Globus pallidus (tissue), 1 donor: ENCODE measurements at places on chromosomes 13 and 19.

DNA sequence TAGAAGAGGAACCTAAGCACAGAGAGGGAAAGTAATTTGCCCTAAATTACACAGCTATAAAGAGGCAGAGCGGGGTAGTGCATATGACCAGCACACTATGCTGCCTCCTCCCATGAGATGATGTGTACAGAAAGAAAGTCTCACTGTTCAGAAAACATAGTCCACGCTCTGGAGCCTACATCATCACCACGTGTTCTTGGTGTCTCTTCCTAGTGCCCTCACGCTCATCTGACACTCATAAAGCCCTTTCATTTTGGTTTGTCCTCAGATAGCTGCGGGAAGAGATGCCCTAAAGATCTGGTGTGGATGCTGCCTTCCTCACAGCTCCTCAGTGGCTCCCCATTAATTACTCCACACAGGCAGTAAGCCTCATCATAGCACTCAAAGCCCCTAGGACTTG lies 27.4 kb upstream of the SIAH3 start:
- peak; percentile 62 for DNase-seq

- DNase-seq, result no peak
Measured at GRCh38 chr13:94664889-94665288, 47.5 kb downstream of the SOX21 start.

GRCh38 chr19:37692956-37693620 lies 26.5 kb downstream of the ZNF607 start:
- DNase-seq, result peak; percentile 72

DNA sequence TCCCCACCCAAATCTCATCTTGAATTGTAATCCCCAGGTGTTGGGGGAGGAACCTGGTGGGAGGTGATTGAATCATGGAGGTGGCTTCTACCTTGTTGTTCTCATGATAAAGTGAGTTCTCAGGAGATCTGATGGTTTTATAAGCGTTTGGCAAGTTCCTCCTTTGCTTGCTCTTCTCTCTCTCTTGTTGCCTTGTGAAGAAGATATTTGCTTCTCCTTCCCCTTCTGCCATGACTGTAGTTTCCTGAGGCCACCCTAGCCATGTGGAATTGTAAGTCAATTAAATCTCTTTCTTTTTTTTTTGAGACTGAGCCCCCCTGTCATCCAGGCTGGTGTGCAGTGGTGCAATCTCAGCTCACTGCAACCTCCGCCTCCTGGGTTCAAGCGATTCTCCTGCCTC lies 34.4 kb downstream of the VSTM1 start:
- no peak for DNase-seq

DNA sequence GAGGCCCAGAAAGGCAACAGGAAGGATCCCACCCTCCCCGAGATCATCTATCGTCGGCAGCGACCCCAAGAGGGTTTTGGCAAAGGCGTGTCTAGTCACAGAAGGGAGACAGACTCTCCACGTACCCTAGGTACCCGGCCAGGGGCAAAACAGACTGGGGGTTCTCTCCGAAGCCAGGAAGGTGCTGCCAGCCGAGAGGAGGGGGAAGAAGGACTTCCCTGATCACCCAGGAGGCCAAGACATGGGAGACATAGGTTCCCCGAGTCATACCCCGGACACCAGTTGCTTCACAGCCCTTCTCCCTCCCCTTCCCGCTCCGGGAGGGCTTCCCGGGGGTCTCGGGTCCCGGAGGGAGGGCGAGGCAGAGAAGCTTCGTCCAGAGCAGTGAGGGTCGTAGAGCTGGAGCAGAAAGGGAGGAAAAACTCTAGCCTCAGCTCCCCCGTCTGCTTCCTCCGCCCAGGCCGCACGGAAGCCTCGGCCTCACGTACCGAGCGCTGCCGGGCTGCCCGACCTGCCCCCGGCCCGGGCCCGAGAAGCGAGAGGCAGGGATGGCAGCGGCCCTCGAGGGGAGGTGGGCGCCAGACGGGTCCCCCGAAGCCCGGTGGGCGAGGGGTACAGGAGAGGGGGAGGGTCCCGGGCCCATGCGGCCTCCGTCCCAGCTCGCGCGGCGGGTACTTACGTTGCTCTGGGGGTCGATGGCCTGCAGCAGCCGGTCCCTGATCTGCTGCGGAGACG lies 644 bp downstream of the MED26 start:
- DNase-seq, result no peak

GRCh38 chr13:32895296-32895695 lies 120.9 kb upstream of the KL start:
- no peak for DNase-seq

DNA sequence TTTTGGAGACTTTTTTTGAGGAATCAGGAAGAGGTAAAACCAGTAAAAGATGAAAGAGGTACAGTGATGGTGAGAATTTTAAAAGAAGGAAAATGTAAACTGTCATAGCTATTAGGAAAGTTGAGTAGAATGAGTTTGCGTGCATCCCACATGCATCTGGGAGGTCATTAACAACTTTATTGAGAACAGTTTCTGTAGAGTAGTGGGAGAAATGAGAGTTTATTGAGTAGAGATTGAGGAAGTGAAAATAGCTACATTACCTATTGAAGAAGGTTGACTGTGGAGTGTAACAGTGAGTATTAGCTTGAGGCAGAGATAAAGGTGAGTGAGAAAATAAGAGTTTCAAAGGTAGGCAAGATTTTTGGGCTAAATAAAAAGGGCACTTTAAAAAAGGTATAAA lies 38.7 kb downstream of the BRCA2 start:
- no peak for DNase-seq

DNA sequence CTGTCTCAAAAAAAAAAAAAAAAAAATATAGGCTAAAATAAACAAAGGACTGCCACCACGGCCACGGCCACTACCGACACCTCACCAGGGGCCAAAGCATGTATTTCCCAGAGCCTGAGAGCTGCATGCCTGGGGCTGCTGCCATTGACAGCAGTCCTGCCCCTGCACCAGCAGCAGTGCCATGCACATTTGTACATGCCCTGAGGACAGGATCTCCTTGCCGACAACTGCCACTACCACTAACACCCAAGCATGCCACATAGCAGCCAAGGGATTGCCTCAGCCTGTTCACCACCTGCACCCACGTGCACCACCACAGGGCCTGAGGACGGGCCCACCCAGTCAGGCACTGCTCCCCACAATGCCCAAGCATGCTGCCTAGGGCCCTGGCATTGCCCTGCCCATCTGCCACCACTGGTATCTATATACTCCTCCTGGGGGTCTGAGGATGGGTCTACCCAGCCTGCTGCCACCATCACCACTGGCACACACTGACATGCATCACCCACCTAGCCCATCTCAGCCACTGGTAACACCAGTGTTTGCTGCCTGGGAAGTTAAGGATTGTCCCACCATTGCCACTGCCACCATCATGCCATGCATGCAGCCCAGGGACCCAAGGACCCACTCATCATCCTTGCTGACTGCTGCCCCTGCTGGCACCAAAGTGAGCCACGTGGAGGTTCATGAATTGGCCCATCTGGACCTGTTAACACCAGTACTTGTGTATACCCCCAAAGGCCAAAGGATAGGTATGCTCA lies 10.6 kb upstream of the NUP62 start:
- DNase-seq, result no peak

DNA sequence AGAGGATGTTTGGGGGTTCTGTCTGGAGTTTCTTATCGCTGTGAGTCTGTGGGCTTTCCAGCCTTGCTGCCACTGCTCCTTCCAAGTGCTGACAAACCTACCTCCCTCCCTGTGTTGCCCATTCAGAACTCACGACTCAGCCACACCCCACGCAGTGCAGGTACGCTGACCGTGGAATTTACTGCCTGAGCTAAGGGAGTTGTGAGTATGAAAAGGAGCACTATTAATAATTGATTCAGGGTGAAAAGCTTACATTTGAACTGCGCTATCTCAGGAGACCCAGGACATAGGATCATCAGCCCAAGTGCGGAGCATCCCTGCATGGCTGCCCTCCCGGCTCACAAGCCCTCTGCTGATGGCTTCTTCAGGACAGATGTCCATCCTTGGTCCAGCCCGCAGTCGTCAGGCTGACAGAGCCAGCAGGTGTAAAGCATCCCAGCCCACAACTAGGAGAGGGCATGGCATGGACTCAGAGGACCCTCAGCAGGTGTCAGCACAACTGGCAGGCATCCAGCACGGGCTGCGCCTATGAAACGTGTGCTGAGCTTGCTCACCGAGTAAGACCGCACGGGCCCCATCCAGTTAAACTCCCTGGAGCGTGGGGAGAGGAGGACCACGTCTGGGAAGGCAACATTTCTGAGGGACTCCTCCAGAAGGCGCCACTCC lies 244.0 kb downstream of the COL4A1 start:
- DNase-seq, result no peak

GRCh38 chr19:43731346-43731745 lies 15.5 kb downstream of the IRGC start:
- DNase-seq, result no peak

DNA sequence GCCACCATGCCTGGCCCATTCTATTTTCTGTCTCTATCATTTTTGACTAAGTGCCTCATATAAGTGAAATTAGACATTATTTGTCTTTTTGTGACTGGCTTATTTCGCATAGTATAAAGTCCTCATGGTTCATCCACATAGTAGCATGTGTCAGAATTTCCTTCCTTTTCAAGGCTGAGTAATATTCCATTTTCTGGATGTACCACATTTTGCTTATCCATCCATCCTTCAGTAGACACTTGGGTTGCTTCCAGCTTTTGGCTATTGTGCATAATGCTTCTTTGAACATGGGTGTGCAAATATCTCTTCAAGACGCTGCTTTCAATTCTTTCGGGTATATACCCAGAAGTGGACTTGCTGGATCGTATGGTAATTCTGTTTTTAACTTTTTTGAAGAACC lies 51.5 kb upstream of the USE1 start:
- DNase-seq, result no peak

DNA sequence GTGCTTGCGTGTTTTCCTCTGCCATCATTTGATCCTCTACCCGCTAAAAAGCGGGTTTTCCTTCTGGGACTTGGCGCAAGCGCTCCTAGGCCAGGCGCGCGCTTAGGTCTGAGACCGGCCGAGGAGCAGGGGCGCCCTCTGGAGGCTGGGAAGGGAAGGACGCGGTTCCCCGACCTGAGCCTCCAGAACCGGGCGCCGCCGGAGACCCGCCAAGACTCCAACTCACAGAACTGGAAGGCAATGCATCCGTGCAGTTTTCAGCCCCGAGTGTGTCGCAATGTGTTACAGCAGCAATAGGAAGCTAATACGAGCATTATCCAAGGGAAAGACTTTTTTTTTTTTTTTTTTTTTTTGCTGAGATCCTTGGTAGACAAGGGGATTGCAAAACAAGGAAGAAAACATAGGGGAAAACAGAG lies 190.9 kb downstream of the COL4A1 start:
- no peak for DNase-seq

DNA sequence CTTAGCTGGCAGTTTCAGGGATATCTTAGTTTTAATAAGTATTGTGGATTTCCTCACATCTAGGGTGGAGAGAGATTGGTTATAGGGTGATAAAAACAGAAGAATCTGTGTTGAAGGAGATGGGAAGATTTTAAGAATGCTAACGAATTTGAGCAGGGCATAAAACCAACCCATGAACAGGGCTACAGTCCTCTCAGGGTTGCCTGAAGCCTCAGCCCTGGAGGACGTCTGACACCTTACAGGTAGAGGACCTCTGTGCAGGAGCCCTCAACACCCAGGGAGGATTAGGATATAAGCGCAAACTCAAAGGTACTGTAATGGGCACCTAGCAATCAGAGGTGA lies 461 bp upstream of the WASF3 start:
- DNase-seq, result no peak

DNA sequence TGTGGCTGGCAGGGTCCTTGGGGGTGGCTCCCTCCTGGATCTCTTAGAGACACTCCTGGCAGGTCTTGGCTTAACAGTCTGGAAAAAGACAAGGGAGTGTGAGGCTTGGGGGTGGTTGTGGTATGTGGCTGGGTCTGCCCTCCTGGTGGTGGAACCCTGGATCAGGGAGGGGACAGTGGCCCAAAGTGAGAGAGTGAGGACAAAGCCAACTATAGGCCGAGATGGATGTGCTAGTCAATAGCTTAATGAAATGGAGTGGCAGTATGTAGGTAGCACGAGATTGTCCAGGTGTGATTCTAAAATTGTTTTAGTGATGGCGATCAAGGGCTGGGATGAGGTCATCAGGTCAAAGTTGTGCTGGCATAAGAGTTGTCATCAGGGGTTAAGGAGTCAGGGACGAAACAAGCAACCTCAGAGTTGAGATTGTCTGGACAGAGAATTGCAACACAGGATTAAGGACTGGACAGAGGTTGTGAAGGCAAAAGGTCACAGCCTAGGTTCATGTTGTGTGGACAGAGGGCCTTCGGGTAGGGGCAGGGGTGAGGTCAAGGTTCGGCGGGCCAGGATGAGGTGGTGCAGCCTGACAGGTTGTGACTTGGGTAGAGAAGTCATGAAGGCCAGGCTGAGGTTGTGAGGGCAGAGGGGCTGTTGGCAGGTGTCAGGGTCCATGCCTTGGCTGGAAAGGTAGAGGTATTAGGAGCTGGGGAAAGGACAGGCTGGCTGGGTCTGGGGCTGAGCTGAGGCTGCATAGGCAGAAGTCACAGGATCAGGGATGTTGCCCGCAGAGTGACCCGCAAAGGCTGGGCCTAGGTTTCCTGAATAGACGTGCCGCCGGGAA lies 4.5 kb upstream of the RASAL3 start:
- DNase-seq, result no peak

DNA sequence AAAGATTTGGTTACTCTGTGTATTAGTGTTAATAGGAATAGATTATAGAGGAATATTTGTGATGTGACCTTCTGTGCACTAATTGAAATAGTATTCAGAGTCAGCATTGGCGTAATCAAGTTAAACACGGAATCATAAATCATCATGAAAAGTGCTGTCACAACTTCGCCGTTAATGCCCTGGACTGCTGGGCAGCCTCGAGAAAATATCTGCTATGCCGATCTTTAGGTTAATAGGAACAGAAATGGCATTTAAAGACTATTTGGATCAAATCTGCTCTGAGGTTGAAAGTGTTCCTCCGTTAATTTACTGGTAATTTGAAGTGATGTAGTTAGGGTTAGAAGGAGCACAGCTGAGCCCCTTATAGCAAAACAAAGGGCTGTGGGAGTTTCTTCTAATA lies 219.0 kb downstream of the MZT1 start:
- DNase-seq, result no peak

DNA sequence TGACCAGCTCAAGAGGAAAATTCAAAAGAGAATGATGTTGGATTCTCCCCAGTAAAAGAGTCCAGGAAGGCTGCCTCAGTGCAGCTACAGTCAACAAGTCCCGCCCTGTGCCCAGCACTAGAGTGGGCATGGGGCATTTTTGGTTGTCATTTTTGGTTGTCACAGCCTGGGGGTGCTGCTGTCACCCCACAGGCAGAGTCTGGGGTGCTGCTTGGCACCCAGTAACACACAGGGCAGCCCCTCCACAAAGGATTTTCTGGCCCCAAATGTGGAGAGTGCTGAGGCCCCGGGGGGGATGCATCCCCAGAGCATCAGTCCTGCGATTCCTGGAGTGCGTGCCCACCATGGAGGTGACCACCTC lies 28.2 kb upstream of the TMEM255B start:
- DNase-seq, result no peak

DNA sequence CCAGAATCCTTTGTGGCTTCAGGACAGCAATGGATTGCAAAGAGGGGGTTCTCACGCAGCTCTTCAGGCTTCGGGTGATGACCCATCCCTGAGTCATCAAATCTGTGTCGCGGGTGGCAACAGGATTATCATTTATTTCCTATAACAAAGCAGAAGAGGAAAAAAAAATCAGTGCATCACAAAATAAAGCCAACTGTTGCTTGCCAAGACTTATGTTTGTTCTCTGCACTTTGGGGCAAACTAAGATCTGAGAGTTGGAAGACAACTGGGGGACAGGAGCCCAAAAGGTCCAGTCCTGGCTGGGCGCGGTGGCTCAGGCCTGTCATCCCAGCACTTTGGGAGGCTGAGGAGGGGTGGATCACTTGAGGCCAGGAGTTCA lies 6.4 kb downstream of the GNA15 start:
- DNase-seq, result no peak

- DNase-seq, result no peak
Measured at GRCh38 chr19:44785993-44786392, 8.3 kb downstream of the CBLC start.

GRCh38 chr13:42533336-42533591 lies 40.7 kb upstream of the TNFSF11 start:
- no peak for DNase-seq
